Activated CD8-positive, alpha-beta memory T cell treated with anti-CD3 and anti-CD28 coated beads for 1 hour (primary cell): ENCODE measurements at places on chromosomes 7 and 10.
A peak's percentile ranks its signal among the peaks of the same experiment; 100 is the strongest.

- no peak for DNase-seq
Observed at GRCh38 chr7:155084969-155085368, 14.8 kb downstream of the HTR5A start.

DNA sequence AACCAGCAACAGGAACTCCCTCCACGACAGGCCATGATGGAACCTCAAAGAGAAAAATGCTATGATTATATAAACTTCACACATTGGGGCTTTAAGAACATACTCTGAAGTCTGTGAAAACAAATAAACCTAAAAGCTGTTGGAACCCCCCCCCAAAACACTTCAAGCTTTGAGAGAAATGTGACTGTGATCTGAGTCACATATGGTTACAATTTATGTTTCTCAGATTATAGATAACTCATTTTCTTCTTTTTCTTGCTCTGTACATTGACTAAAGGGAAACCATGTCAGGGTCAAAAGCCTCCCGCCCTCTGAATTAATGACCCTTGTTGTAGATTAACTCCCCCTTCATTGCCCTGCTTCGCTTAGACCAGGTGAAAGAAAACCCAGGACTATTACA is 15.8 kb downstream of the VOPP1 start:
- no peak for DNase-seq

- no peak for DNase-seq
Observed at GRCh38 chr7:139775829-139776266, 1.9 kb downstream of the HIPK2 start.

- DNase-seq = no peak
Observed at GRCh38 chr10:71741029-71741428, 21.5 kb upstream of the C10orf105 start.

GRCh38 chr7:157358041-157358752 is 21.4 kb downstream of the DNAJB6 start:
- DNase-seq = no peak

GRCh38 chr10:95660283-95660682 is 3.8 kb upstream of the ALDH18A1 start:
- no peak for DNase-seq

DNA sequence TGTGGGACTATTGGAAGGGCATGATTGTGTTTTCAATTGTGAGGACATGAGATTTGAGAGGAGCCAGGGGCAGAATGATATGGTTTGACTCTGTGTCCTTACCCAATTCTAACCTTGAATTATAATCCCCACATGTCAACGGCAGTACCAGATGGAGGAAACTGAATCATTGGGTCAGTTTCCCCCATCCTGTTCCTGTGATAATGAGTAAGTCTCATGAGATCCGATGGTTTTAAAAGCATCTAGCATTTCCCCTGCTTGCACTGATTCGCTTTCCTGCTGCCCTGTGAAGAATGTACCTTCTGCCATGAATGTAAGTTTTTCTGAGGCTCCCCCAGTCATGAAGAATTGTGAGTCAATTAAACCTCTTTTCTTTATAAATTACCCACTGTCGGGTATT is 1367.1 kb downstream of the XPNPEP1 start:
- DNase-seq = no peak

- no peak for DNase-seq
Observed at GRCh38 chr10:11335881-11336430, 275.5 kb downstream of the USP6NL start.

GRCh38 chr10:71124921-71125748 is 87.2 kb upstream of the UNC5B start:
- no peak for DNase-seq

DNA sequence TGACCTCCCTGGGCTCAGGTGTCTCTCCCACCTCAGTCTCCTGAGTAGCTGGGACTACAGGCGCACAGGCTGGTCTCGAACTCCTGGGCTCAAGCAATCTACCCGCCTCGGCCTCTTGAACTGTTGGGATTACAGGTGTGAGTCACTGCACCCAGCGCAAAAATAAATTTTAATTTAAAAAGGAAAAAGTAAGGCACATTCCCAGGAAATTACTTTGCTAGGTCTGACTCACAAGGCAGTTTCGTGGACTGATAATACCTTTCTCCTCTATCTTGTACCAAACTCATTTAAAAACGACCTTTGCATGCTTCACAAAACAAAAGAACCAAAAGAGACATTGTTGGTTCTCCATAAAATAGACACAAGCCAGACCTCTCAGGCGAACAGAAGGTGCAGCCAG is 29.7 kb downstream of the PARP12 start:
- DNase-seq = no peak

DNA sequence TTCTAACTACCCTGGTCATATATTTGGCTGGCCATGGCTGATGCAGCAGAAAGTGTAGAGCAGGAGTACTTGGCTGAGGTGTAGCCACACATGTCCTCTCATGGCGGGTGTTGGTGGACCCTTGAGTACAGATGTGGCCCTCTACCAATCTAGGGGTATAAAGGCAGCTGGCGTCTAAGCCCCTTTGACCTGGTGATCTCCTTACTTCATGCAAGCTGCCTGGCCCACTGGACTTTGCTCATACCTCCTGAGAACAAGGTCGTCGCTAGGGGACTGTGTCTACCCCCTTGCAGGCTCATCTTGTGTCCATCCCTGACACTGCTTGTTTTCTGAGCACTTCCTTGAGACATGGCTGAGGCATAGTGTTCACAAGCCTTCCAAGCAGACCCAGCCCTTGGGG is 287.8 kb downstream of the RPS24 start:
- no peak for DNase-seq

- DNase-seq = no peak
Observed at GRCh38 chr10:97207131-97207530, 21.4 kb upstream of the SLIT1 start.

- DNase-seq = no peak
Observed at GRCh38 chr10:96588616-96589419, 2.0 kb upstream of the TM9SF3 start.

DNA sequence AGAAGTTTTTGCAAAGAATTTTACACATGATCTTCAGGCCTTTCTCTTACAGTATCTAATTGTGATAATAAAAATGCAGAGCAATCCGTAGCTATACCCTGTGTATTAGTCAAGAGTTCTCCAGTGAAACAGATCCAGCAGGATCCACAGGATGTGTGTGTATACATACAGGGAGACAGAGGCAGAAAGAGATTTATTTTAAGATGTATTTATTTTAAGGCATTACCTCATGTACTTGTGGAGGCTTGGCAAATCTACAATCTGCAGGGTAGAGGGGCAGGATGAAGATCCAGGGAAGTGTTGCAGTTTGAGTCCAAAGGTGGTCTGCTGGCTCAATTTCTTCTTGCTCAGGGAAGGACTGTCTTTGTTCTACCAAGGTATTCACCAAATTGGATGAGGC is 41.7 kb downstream of the ARHGAP12 start:
- no peak for DNase-seq

GRCh38 chr7:77935652-77936348 is 137.2 kb downstream of the PHTF2 start:
- no peak for DNase-seq

GRCh38 chr10:110859973-110860376 is 11.8 kb upstream of the PDCD4 start:
- no peak for DNase-seq

DNA sequence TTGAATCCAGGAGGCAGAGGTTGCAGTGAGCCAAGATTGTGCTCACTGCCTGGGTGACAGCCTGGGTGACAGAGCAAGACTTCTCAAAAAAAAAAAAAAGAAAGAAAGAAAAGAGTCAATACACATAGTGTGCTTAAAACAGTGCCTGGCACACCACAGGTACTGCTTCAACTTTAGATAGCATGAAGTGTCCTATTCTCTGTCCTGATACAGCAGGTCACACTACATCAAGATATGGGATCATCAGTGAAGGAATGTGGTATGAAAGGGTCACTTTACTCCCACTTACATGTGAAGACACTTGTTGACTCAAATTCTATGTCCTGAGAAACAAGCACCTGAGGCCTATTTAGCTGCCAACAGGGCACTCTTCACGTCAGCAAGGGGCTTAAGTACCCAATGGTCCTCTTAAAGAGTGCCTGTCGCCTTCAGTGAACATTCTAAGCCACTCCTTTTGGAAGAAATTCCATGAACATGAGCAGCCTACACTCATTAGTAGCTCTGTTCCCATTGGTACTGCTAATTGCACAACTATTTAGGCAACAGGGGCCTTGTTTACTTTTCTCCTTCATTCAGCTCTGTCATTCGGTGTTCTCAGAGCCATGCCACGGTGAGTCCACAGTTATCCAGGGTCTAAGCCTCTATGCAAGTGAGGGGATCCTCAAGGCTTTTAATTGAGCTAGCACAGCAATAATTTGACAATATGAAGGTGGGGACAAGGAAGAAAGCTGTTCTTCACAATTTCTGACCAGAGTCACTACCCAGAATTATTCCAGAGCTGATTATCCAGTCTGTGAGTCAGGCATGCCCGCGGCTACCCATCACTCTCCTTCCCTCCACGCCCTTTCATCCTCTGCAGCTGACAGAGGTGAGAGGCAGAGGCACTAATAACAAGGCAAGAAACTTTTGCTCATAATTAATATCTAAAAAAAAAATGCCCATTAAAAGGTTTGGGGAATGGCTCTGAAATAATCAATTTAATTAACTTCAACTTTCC is 56.6 kb upstream of the PTN start:
- no peak for DNase-seq

DNA sequence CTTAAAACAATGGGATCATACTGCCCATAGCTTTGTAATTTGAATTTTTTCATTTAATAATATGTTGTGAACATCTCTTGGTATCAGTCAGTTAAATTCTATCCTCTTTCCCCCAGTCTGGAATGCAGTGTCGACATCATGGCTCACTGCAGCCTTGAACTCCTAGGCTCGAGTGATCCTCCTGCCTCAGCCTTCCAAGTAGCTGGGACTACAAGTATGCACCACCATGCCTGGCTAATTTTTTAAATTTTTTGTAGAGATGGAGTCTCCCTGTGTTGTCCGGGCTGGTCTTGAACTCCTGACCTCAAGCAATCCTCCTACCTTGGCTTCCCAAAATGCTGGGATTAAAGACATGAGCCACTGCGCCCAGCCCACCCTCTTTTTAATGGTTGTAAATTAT is 34.6 kb downstream of the MPLKIP start:
- DNase-seq = no peak

DNA sequence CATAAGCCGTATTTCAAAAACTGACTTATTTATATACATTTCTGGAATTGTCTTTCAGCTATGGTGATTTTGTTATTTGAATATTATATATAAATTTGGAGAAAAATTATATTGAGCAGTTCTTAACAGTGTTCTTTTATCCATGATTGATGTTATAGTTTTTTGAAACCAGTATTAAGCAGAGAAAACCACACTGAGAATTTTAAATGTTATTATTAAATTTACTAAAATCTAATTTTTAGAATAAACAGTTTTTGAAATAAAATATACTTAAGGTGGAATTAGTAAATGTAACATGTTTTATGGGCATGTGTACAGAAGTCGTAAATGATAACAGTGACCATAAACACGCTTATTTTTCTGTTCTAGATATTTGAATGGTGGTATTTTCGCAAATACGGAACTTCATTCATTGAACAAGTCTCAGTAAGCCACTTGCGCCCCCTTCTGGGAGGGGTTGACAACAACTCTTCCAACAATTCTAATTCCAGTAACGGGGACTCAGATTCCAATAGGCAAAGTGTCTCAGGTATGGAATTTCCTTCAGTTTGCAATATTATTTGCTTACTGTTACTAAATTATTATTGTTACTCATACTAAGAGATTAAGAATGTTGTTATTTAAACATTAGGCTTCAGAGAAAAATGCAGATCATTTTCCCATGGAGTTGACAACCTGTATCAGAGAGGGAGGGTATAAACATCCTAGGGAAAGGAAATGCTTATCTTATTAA is 166.1 kb downstream of the ST7 start:
- peak; percentile 62 for DNase-seq

- DNase-seq = no peak
Observed at GRCh38 chr10:33227489-33227888, 107.0 kb downstream of the NRP1 start.

DNA sequence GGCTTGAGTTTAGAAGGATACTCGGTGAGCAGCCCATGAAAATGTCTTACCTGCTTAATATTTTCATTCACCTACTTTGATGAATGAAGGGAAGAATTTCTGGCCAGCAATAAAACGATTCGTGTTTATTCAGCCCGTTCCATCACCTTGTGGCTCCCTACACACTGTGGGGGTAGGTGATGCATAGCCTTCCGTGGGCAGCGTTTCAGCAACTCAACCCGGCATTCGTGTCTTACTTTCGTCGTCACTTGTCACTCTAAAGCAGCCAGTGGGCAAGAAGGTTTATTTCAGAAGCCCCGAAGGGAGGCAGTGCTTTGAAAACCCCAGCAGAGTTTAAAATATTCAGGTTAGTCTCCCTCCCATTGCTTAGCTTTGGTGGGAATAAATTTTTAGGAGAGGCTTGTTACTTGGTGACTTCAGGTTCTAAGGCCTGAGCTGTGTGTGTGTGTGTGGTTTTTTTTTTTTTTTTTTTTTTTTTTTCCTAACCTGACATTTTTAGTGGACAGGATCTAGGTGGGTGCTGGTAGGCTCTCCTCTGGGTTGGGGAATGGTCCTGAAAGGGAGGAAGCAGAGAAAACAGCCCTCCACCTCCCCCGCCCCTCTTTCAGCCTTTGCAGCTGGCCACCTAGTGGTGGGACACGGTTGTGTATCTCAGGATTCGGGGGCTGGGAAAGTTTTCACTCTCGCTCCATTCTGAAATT is 1.8 kb downstream of the GRK5 start:
- no peak for DNase-seq

DNA sequence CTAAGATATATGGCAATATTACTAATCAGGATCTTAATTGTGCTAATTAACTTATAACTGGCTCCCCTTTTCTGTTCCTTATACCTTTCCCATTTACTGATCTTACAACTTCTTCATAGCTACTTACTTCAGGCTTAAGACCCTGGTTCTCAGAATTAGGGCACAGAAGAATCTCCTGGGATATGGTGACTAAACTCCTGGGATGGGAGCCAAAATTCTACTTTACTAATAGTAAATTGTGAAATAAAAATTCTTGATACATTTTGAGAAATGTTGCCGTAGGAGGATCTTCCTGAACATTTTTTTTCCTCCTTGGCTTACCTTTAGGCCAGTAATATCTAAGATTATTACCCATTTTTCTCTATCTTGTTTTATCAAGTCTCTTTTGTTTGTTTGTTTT is 309.5 kb downstream of the ATRNL1 start:
- no peak for DNase-seq

GRCh38 chr10:87761892-87762291 is 56.1 kb downstream of the ATAD1 start:
- no peak for DNase-seq

DNA sequence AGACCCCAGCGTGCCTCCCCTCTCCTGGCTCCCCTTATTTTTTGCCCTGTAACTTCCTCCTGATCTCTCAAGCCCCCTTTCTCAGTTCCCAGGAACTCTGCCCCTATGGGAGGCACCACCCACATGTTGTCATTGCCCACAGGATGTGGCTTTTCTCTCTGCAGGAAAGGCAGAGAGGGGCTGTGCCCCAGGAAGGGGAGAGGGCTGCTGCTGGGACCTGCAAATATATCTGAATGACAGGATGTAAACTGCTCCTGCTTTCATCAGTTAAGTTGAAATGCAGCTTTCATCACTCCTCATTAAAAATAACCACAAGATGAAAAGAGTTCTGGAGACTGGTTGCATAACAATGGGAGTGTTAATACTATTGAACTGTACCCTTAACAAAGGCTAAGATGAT is 103.3 kb downstream of the CLEC2L start:
- no peak for DNase-seq

GRCh38 chr10:73771722-73772280 is 10.0 kb upstream of the CHCHD1 start:
- peak; percentile 38 for DNase-seq

- no peak for DNase-seq
Observed at GRCh38 chr10:128149267-128150014, 23.2 kb upstream of the MKI67 start.
